Foreskin keratinocyte (primary cell): ENCODE measurements at places on chromosomes 7 and 10.

DNA sequence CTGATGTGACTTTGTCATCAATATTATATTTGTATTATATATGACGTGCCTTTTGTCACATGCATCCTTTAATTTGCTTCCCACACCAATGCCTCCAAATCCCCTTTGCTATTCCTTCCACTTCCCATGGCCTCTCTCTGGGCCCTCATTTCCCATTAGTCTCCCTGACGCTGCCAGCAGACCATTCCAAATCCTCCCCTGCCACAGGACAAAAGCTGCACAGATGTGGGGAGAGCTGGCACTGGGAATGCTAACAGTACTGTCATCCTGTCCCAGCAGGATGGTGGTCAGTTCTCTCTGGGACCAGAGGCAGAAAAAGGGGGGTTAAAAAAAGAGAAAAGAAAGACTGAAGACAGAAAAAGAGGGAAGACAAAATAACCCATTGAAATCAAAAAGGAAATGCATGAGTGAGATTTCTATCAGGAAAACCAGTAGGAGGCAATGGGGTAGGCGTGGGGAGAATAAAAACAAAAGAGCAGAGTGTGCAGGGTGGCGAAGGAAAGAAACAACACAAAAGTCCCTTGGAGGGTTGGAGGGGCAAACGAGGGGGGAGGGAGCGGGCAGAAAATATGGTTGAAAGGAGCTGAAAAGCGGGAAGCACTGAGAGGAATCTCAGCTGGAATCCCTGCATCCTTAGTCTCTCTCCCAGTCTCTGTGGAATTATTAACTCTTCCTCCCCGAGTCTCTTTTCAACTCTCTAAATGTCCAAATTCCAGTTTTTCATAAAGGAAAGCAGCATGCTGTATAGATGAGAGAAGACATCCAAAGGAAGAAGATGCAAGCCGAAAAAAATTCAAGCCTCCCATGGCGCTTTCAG lies 59.2 kb upstream of the PTN start:
- no peak for DNase-seq

DNA sequence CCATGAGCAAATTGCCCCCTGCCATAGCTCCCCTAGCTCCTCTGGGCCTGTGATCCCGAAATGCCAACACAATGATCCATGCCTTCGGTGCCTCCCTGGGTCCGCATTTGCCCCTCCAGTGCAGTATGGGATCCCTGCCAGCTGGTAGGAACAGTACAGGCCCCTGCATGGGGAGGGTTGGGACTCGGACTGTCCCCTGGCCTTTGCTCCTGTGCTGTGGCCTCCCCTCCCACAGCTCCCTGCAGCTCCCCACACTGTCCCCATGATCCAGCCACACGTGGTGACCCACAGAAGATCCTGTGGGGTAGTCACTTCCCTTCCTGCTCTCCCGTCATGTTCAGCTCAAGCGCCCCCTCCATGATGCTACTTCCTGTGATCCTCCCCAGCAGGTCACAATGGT lies 140.3 kb downstream of the MAPK8 start:
- no peak for DNase-seq

DNA sequence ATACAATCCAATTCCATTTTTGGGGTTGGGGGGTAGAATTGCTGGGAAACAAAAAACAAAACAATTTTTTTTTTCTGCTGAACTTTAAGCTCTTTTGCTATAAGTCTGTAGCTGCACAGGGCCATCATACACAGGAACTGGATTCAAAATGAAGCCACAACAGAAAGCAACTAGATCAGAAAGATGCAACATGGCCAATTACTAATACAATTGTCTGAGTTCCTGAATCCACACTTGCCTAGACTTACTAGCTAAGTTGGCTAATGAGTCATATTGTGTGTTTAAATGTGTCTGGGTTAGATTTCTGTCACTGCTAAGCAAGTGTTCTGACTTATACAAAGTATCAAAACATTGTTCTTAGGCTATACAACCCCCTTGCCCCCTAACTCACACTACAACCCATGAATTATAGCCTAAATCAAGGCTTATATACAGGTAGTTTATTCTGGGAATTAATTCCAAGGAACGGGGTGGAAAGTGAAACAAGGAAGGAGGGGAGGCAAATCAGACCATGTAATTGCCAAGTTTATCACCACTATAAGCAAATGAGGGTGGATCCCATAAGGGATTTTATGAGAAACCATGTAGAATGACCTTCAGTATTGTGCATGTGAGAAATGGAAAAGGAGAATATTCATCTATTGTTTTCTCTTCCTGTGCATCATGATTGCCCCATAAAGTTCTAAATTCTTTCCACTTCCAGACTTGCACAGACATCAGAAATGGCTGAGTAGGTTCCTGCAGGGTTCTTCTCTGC lies 337.9 kb upstream of the SORCS1 start:
- DNase-seq: no peak

GRCh38 chr10:71998840-71999194 lies 34.6 kb downstream of the CHST3 start:
- DNase-seq: peak; percentile 75

DNA sequence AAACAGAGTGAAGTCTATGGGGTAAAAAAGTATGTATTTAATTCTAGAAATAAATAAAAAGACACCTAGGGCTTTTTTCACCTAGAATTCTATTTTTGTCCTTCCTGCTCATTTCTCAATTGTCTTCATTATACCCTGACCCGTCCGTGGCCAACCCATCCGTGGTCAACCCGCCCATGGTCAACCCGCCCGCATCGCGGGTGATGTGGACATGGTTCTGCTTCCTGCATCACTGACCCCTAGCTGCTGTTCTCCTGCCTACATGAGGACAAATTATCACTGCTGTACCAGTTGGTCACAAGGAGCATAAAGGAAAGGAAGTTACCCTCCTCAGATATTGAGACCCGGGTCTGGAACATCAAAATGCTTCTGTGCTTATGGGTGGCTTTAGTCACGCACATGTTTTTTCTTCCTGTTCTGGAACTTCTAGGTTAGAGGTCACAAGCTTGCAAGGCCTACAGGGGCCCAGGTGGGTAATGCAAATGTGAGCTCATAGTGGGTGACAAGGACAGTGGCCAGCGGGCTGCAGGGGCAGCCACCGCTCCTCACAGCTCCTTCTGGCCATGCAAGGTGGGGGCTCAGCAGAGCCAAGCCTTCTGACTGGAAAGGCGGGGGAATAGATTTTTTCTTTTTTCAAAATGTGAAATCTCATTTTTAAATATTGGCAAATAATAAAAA lies 15.5 kb downstream of the CAMK2G start:
- no peak for DNase-seq

DNA sequence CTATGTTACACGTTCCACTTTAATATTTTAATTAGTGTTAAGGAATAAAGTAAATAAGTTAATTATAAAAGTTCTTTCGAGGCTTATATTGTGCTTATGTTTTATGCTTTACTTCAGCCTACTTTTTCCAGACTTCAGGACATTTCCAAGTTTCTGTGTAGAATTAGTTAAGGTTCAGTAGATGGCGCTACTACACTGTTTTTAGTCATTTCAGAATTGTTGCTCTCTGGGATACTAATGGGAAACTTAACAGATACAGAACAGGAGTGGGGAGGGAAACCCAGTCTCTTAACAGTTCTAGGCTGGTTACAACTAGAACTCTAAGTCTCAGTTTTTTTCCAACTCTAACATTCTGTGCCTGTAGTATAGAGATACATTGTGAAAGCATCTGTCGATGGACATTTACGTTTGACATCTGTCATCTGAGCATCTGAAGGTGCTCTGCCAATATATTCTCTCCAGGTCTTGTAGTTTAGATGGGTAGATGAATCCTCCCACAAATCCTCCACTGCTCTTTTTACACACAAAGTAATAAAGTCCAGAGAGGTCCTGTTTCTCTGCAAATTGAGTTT lies 56.8 kb upstream of the FAM171A1 start:
- no peak for DNase-seq

- no peak for DNase-seq
Measured at GRCh38 chr10:58585435-58585834, 72.8 kb downstream of the BICC1 start.

DNA sequence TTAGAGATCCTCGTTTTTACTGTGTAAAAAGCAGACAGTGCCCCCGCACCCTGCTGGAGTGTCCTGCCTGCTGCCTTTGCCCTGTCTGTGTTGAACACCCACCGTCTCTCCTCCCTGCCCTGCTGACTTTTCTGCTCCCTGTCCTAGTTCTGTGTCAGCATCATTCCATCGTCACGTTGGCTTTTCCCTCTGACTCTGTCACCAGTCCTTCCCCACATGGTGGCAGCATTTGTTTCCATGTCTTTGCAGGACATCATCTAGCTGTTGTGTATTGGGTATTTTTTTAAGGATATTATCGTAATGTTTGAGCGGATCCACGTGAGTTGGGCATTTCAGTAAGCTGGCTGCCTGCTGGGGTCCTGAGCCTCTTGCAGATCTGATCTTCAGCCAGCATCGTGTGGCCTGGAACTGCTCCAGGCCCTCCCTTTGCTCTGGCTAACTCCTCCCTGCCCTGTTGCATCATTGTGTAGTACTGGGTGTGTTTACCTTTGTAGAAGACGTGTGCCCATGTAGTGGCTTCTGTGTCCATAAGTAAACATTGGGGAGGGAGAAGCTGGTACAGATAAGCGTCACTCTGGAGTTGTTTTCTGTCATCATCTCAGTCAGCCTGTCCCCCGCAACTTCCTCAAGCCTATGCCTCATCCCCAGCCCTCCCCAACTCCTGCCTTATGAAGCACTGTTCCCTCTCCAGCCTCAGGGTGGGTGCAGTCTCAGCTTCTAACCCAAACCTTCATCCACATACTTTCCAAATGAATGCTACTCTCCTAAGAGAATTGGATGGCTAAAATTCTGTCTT lies 44.3 kb downstream of the TRRAP start:
- no peak for DNase-seq

GRCh38 chr7:36047091-36047658 lies 105.9 kb upstream of the EEPD1 start:
- no peak for DNase-seq

- no peak for DNase-seq
Measured at GRCh38 chr7:85125176-85125575, 61.7 kb downstream of the SEMA3D start.

- DNase-seq: no peak
Measured at GRCh38 chr10:85607043-85607695, 759.4 kb downstream of the GRID1 start.

- DNase-seq: no peak
Measured at GRCh38 chr7:117097860-117098259, 144.6 kb downstream of the ST7 start.

DNA sequence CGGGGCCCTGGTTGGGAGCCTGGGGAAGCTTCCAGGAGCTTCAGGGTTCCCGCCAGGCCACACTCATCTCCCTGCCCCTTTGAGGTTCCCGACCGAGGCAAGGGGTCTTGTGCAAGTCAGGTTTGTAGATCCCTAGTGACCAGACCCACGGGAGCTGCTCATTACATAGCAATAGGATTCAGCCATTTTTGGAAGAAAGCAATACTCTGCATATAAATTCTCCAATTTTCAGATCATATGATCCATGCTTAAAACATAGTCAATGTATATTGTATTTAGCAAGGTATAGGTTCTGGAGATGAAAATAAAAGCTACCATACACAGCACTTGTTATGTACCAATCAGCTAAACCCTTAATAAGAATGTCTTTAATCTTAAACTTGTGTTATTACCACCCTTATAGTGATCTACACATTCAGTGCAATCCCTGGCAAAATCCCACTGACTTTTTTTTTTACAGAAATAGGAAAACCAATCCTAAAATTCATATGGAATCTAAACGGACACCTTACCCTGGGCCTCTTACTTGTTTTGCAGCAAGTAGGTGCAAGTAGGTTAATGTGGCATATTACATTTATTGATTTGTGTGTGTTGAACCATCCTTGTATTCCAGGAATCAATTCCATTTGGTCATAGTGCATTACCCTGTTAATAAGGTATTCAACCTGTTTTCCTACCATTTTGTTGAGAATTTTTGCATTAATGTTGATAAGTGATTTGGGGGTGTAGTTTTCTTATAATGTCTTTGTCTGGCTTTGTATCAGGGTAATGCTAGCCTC lies 13.8 kb upstream of the FKBP9 start:
- no peak for DNase-seq

DNA sequence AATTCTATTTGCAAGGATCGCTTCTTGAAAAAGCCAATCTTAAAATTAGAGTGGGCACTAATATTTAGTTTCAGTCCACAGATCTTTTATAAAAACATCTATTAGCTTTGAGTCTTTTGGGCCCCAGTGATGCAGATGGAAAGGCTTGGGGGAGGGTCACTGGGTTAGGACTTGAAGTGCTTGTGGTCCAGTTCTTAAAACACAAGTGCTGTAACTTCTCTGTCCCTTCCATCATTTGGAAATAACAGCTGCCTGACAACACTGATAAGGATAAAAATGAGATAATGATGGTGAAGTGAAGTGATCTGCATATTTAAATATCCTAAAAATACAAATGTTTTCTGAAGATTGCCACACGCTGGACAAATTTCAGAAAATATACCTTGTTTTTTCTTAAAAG lies 37.1 kb upstream of the ZRANB1 start:
- no peak for DNase-seq

- DNase-seq: no peak
Measured at GRCh38 chr10:60823324-60823723, 45.0 kb downstream of the CDK1 start.

DNA sequence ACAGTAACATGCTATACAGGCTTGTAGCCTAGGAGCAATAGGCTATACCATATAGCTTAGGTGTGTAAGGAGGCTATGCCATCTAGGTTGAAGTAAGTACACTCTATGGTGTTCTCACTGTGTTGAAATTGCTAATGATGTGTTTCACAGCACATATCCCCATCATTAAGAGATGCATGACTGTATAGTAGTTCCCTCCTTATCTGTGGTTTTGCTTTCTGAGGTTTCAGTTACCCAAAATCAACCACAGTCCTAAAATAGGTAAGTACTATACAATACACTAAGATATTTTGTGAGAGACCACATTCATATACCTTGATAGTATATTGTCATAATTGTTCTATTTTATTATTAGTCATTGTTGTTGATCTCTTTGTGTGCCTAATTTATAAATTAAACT lies 12.7 kb downstream of the FZD1 start:
- no peak for DNase-seq

DNA sequence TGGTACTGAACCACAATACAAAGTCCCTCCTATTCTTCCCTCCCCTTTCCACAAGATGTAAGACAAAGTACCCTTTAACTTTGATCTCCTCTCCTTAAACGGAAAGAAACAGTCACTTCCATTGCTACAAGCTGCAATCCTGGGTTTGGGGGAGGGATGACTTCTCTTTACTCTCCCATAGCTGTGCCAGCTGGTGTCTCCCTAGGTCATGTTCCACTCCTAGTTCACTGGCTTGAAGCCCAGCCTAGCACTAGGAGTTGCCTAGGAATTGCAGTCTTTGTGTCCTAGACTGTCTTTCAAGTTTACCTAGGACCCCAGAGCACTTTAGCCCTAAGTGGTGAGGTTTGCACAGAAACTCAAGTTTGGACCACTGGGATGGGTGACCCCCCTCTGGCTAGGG lies 311.1 kb downstream of the HPSE2 start:
- DNase-seq: no peak
